ENCODE measurements at places on chromosomes 1 and 21. TPM values are rescaled to one million over a fixed set of nuclear protein-coding genes. Genes with fewer than 3 reads are reported as not detected.

Gene CATSPERE
- 0.49 TPM for total RNA-seq

DNA sequence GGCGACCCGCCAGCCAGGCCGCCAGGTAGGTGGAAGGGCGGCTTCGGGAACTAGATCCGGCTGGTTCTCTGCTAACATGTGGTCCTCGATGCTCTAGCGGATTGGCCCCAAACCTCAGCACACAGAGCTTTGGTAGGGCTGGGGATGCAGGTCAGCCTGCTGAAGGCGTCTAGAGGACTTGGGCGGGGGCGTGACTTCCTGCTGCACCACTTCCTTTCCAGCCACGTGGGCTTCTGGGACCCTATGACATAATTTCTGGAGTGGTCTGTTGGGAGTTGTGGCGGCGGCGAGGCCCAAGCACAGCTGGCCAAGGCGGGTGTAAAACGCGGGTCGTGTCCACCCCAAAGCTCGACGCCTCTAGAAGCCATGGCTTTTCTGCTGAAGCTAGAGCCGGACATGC is 124.5 kb downstream of the ATF6 start:
- DNase-seq: no peak

Gene SLC1A7
- total RNA-seq: 3.8 TPM

Gene LYPD8
- not detected for total RNA-seq

- no peak for DNase-seq
These were observed 15.4 kb downstream of the CCDC17 start for GRCh38 chr1:45608175-45609156.

DNA sequence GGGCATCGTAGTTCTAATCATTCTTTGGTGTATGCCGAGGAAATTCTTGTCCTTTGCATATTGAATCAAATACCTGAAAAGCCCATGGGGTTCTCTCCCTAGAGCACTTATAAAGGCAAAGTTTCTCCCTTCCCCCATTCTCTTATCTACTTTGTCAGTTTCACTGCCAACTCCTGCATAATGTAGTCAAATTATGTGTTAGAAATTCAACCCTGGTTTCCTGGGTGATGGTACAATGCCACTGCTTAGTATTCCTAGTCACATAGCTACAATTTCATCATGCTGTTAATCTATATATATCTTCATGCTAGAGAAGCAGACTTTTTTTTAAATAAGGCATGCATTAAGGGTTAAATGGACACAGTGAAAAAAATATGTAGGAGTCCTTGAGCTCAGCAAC is 119.0 kb downstream of the PDE4B start:
- no peak for DNase-seq

Gene ITGB2
- total RNA-seq: 0.09 TPM

DNA sequence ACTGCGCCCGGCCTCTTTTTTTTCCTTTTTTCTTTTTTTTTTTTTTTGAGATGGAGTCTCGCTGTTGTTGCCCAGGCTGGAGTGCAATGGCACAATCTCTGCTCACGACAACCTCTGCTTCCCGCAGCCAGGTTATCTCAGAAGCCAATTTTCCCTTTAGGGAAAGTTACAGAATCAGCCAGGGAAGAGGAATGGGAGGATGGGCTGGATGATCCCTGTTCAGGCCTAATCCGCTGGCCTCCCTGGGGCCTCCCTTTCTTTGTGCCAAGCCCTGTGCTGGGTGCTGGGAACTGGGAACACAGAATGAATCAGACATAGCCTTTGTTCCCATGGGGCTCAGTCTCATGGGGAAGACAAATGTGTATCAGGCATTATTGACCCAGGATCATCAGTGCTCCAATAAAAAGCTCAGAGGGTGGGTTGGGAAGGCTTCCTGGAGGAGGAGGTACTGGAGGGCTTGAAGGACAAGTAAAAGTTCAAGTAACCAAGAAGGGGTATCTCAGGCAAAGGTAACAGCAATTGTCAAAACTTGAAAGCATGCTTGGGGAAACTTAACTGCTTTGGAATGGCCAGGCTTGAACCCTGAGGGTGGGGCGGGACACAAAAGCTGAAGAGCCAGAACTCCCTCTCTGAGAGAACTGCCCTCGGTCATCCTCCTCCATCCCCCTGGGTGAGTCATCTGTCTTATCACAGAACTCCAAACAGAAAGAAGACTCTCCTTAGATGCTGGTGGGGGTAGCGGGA is 14.3 kb downstream of the ECHDC2 start:
- no peak for DNase-seq

DNA sequence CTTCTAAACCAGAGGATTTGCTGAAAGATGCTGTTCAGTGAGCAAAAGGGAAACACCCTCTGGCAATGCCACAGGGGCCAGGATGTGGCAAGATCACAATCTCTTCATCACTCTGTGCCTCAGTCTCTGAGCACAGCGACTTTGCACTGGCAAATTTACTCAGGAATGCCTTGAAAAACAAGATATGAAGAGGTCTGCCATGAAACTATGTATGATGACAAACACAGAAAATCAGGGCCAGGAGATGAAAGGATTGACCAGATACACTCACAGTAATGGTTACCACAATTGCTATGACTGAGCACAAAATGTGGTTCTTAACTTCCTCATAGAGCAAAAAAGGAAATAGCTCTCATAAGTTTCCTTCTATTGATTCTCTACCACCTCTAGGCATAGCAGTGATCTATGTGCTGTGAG is 5.8 kb downstream of the TTC13 start:
- DNase-seq: peak; percentile 8

DNA sequence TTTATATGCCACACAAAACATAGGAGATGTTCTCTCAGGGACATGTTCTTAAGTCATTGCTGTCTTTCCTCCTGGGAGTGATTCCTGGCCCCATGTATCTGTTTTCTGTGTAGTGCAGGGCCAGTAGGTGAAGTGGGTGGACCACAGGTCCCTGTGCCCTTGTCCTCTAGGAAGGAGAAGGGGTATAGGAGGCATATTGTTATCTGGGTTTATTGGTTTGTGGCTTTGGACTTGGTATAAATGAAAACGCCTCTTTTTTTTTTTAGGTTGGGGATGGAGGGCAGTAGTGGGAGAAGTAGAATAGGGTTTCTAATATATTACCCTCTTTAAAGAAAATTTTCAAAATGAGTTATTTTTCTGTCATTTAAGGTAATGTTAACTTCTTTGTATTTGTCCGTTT is 29.4 kb downstream of the DYRK1A start:
- DNase-seq: no peak

GRCh38 chr1:6424000-6424565 is 493 bp upstream of the ESPN start:
- DNase-seq: no peak

GRCh38 chr1:89670163-89670562 is 37.2 kb downstream of the LRRC8C start:
- DNase-seq: peak; percentile 58

DNA sequence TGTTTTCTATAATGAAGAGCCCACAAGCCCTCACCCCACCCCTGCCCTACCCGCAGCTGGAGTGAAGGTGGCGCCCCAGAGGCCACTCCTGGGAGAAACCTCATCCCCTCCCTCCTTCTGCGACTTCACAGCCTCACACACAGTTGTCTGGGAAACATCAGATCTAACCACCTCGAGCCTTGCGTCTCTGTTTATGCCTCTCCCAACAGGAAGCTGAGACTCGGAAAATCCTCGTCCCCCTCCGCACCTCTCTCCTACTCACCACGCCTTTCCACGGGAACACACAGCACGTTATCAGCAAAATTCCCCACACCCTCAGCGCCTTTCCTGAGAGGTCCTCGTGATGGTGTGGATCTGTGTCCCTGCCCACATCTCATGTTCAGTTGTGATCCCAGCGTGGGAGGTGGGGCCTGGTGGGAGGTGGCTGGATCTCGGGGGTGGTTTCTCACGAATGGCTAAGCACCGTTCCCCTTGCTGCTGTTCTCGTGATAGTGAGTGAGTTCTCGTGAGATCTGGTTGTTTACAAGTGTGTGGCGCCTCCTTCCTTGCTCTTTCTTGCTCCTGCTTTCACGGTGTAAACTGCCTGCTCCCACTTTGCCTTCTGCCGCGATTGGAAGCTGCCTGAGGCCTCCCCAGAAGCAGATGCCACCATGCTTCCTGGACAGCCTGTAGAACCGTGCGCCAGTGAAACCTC is 190.6 kb downstream of the KIF26B start:
- DNase-seq: no peak

Gene SLC2A5
- 0.90 TPM for total RNA-seq

DNA sequence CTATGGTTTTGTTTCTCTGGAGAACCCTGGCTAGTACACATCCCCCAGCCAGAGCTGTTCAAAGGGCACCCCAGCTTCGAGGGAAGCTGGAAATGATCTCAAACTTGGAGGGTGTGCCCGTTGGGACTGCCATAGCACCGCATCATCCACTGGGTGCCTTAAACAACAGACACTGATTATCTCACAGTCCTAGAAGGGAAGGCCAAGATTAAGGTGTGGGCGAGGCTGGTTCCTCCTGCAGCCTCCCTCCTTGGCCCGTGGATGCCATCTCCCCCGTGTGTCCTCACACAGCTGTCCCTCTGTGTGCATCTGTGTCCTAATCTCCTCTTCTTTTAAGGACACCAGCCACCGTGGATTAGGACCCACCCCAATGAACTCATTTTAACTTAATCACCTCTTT is 4.2 kb upstream of the IBA57 start:
- DNase-seq: peak; percentile 16

Gene PEX14
- total RNA-seq: 12.2 TPM

DNA sequence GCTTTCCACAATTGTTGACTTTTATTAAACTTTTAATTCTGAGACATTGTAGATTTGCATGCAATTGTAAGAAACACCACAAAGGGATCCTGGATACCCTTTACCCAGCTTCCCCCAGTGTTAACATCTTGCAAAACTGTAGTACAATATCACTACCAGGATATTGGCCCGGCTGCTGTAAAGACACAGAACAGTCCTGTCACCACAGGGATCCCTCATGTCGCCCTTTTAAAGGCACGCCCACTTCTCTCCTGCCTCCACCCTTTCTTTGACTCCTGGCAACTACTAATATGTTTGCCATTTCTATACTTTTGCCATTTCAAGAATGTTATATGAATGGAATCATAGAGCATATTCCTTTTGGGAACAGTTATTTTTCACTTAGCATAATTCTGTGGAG is 37.0 kb downstream of the NAV1 start:
- DNase-seq: no peak

Gene FCRL5
- total RNA-seq: not detected

Gene HPDL
- total RNA-seq: 1.4 TPM

Gene AIRE
- not detected for total RNA-seq

All from fibroblast of the aortic adventitia (primary cell).